Type B pancreatic cell (in vitro differentiated cells): ENCODE measurements at places on chromosomes 5 and 9. TPM values are rescaled to one million over a fixed set of nuclear protein-coding genes. Genes with fewer than 3 reads are reported as not detected.

MARCHF3 gene
- total RNA-seq, result 4.9 and 5.9 TPM in 2 replicates

DNA sequence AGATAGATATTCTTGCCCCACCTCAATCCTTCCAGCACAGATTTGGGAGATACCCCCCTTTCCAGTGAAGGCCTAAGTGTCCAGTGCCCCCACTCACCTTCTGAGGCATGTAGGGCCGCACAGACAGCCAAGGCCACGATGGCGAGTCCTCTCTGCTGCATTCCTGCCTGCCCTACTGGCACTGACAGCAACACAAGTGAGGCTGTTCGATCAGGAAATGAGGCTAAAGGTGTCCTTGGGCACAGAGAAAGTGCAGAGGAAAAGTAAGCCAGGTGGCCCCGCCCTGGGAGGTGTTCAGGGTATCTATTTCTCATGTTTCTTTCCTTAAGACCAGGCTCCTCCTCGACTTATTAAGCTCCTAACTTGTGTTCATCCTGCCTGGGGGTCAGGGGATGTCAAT, at the start of gene CCL28:
TSS of gene CCL28 (minus strand) at position 236 of the 400 bp plus-strand sequence. CDS start at position 161, 75 bp downstream.
- no peak for DNase-seq

- DNase-seq, result no peak
Observed at GRCh38 chr5:82351754-82352145, 73.6 kb upstream of the RPS23 start.

- DNase-seq, result no peak
Observed at GRCh38 chr9:131092548-131093440, 3.5 kb upstream of the AIF1L start.
